Posterior cingulate gyrus (tissue), 11 donors: ENCODE measurements at places on chromosomes 6 and 20.

- DNase-seq: no peak
These were observed 79.7 kb downstream of the EDN1 start for GRCh38 chr6:12369781-12370262.

DNA sequence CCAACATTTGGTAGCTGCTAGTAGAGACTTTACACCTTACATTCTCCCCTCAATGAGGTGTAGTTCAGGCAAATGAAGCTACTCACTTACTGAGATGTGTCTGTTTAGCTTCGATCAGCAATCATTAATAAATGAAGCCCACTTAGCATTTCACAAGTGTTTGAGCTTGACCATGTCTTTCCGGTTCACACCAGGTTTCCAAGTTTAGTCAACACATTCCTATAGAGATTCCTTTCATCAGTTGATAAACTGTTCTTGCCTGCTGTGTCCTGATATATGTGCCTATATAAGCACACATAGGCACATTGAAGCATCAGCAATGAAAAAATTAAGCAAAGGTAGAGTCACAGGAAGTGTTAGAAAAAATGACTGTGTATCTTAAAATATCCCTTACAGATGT lies 150.0 kb downstream of the BTBD3 start:
- no peak for DNase-seq

- DNase-seq: no peak
These were observed 80.0 kb downstream of the CBFA2T2 start for GRCh38 chr20:33569802-33570391.

DNA sequence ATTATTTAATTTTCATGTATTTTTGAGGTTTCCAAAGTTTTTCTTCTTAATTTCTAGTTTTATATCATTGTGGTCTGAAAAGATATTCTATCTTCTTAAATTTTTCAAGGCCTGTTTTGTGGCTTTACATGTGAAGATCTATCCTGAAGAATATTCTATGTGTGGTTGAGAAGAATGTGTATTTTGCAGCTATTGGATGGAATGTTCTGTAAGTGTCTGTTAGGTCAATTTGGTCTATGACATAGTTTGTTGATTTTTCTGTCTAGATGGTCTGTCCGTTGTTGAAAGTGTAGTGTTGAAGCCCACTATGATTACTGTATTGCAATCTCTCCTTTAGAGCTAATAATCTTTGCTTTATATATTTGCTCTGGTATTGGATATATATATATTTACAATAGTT lies 125.7 kb downstream of the CRYBG1 start:
- DNase-seq: no peak

- no peak for DNase-seq
These were observed 207.7 kb downstream of the PREX1 start for GRCh38 chr20:48620154-48620506.

- DNase-seq: no peak
These were observed 173.8 kb downstream of the ZNF217 start for GRCh38 chr20:53419693-53420460.

DNA sequence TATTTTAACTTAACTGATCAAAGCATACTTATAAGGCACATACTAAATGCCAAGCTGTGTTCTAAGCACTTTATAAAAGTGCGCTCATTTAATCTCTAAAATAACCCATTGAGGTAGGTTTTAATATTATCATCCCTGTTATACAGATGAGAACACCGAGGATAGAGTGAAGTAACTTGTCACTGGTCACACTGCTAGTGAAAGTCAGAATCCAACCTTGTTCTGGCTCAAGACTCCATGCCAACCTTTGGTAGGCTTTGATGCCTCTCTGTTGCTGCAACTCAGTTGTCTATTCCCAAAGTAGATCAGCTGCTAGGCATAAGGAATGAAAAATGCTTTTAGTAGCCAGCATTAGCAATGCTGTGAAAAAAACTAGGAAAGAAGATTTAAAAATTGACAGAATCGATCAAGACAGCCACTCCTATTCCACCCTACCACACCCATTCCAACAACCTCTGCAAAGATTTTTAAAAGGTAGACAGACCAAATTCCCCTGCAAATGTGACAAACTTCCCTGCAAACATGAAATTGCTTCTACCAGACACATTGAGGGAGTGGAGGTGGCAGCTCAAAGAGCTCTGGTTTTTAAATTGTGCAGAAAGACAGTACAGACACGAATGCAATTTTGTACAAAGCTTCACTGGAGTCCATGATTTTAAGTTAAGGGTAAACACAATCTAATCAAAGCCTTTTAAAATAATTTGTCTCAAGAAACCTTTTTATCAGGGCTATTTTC lies 39.8 kb upstream of the CAP2 start:
- no peak for DNase-seq

GRCh38 chr6:1892716-1893115 lies 283.0 kb downstream of the FOXC1 start:
- DNase-seq: no peak

- DNase-seq: no peak
These were observed 810.2 kb downstream of the MAFB start for GRCh38 chr20:39878809-39879208.

DNA sequence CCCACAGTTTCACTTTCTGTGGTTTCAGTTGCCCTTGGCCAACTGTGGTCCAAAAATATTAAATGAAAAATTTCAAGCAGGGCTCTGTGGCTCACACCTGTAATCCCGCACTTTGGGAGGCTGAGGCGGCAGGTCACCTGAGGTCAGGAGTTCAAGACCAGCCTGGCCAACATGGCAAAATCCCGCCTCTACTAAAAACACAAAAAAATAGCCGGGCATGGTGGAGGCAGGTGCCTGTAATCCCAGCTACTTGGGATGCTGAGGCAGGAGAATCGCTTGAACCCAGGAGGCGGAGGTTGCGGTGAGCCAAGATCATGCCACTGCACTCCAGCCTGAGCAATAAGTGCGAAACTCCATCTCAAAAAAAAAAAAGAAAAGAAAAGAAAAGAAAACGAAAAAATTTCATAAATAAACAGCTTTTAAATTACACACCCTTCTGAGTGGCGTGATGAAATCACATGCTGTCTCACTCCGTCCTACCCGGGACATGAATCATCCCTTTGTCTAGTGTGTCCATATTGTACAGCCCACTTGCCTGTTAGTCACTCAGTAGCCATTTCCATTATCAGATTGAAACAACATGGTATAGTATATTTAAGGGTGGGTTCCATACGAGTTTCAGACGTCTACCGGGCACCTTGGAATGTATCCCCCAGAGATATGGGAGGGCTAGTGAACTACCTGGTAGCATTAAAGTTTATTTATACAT lies 11.7 kb downstream of the PTPRK start:
- no peak for DNase-seq

DNA sequence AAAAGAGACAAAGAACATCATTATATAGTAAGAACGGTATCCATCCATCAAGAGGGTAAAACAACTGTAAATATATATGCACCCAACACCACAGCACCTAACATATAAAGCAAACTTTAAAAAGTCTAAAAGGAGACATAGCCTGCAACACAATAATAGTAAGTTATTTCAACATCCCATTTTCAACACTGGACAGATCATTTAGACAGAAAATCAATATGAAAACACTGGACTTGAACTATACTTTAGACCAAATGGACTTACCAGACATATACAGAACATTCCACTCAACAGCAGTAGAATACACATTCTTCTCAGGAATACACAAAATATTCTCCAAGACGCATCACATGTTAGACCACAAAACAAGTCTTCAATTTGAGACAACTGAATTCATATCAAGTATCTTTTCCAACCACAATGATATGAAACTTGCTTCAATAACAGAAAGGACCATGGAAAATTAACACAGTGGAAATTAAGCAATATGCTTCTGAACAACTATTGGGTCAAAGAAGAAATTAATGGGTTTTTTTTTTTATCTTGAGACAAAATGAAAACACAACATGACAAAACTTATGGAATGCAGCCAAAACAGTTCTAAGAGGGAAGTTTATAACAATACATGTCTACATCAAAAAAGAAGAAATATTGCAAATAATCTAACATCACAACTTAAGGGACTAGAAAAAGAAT lies 23.9 kb upstream of the ASF1A start:
- no peak for DNase-seq
